ENCODE measurements at places on chromosomes 5 and 9.

GRCh38 chr5:35789732-35790456, 66.8 kb upstream of the IL7R start:
- DNase-seq: no peak

DNA sequence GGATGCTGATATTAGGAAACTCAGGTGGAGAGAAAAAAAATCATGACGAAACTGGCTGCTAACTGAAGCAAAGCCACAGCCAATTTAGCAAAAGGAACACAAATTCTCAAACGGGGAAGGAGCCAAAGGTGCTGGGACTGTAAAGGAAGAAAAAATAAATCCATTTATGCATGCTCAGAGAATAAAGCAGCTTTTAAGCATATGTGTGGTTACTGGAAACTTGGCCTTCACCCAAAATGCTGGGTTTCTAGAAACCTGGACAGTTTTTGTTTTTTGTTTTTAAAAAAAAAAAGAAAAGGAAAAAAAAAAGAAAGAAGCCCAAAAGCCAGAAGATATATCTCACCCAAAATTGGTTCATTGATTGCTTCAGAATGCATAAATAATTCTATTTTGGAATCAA, 8.0 kb downstream of the WHRN start:
- no peak for DNase-seq

DNA sequence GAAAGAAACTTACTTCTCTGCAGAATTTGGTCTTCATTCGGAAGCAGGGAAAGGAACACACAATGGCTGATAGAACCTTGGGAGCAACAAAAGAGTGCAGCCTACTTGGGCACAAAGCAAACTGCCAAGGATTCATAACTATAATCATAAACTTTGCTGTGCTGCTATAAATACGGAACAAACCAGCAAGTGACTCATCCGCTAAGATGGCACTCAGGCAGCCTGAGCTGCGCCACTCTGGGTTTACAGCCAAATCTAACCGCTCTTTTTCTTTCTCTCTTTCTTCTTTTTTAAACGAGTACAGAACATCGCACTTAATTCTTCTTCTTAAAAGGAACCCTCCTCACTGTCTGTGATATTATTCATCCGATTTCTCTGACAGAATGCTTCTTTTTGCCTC, 81.1 kb downstream of the PTPN3 start:
- no peak for DNase-seq

GRCh38 chr5:59246145-59246869, 647.2 kb downstream of the PDE4D start:
- DNase-seq: no peak

- DNase-seq: no peak
These were observed 19.1 kb upstream of the IFNB1 start for GRCh38 chr9:21096901-21097255.

DNA sequence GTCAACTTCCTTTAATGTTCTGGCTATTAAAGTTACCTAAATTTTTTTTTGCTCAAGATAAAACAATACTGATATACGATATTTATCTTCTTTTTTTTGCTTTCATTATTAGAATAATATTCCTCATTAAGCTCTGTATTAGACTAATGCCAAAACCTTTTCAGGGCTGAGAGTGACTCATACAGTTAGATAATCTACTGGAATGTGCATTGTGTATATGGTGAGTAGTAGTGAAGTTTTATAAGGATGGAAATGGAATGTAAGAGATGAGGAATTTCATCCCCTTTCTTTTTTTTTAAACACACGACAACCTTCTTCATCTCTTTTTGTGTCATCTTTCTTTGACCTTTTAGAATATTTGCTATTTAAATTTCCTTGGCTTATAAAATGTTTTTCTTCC, 268.6 kb downstream of the ISL1 start:
- no peak for DNase-seq

Data from KG1 (cell line).